ENCODE measurements at places on chromosomes 4 and X. TPM values are rescaled to one million over a fixed set of nuclear protein-coding genes. Genes with fewer than 3 reads are reported as not detected.

DNA sequence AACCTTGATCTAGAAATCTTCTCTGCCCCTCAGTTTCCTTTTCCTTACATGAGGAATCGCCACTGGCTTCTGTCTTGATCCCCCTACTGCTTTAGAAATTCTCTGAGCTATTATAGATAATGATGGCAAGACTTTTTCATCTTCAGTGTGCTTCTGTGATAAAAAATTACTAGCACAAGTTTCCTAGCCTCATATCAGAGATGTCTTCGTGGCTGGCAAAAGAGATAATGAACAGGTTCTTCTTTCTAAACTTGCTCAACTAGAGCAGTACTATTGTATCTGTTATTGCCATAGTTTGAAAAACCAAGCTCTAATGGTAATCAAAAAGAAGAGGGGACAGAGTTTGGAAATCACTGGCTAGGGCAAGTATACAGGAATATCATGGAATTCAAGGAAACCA, 4.1 kb upstream of the PDGFC start:
- no peak for DNase-seq

- peak; percentile 31 for DNase-seq
Measured at GRCh38 chr4:14254252-14254651, 626.7 kb upstream of the BOD1L1 start.

- DNase-seq: no peak
Measured at GRCh38 chrX:39459952-39460351, 637.8 kb downstream of the BCOR start.

GRCh38 chr4:169024762-169025161, 14.7 kb upstream of the CBR4 start:
- no peak for DNase-seq

DNA sequence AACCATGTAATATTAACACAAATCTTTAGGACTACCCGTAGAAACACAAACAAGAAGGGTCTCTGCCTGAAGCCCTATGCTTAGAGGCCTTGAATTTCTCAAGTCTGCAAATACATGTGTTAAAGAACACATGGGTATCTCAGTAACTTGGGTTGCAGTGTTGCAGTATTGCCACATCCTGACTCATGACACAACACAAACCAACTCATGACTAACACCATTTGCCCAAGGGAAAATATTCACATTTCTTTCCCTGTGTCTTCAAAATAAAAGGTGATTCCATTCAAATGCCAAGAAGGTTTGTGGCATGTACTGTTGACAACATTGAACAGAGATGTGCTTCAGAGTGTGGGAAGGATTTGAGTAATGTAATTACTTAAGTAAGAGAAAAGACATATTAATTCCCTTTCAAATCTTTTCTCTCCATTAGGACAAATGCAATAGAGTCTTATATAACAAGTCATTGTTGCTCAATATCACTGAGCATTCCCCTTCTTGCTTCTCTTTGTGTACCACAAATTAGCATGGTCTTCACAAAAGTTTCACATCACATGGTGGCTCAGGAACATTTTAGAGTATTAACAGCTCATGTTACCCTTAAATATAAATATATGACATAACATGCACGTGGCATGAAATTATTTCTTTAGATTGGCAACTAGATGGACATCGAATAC, 487.1 kb downstream of the STPG2 start:
- DNase-seq: no peak

GRCh38 chrX:93741811-93742210, 67.8 kb downstream of the FAM133A start:
- no peak for DNase-seq

GRCh38 chr4:64670647-64671046, 261.4 kb upstream of the TECRL start:
- no peak for DNase-seq

DNA sequence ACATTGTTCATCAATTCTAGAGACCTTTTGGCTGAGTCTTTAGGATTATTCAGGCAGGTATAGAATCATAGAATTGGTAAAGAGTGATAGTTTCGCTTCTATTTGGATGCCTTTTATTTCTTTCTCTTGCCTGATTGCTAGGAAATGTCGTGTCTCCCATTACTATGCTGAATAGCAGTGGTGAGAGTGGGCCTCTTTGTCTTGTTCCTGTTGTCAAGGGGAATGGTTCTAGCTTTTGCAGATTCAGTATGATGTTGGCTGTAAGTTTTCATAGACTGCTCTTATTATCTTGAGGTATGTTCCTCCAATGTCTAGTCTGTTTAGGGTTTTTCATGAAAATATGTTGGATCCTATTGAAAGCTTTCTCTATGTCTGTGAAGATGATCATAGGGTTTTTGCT, 200.2 kb upstream of the PABPC4L start:
- no peak for DNase-seq

- no peak for DNase-seq
Measured at GRCh38 chr4:56662782-56663468, 18.2 kb downstream of the HOPX start.

GRCh38 chr4:125359960-125360634, 45.3 kb downstream of the FAT4 start:
- no peak for DNase-seq

DNA sequence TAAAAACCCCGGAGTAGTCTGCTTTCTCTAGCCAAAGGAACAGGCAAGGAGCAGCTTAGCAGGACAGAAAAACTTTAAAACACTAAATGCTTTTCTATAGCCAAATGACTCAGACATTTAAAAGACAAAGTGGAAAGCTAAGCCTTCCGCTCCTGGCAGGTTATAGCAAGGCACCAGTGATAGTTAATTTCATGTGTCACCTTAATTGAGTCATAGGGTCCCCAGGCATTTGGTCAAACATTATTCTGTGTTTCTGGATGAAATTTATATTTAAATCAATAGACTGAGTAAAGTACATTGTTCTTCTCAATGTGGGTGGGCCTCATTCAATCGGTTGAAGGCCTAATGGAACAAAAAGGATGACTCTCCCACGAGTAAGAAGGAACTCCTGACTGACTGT, 885.7 kb upstream of the ADGRL3 start:
- no peak for DNase-seq

DNA sequence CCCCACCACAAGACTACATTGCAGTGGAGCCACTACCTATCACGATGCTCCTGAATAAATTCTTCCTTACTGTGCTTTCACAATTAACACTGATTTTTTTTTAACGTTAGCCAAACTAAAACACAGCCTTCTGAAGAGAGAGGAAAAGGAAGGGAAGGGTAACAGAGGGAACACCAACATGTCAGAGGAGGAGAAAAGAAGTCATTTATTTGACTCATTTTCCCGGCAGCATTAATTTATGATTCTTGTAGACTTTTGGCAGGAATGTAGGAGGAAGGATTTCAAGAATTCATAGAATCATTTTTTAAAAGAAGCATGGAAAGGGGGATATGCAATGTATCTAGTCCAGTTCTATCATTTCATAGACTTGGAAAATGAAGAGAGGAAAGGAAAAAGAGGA, 74.3 kb upstream of the IQCM start:
- DNase-seq: no peak

GRCh38 chr4:3715061-3715854, 50.9 kb upstream of the ADRA2C start:
- peak; percentile 51 for DNase-seq

- DNase-seq: no peak
Measured at GRCh38 chr4:106670976-106671375, 302.4 kb upstream of the GIMD1 start.

GCNA gene
- total RNA-seq: 4.0 TPM

ADRA2C gene
- total RNA-seq: 2.0 TPM

C4orf51 gene
- not detected for total RNA-seq

DGKK gene
- total RNA-seq: not detected
